Endodermal cell (in vitro differentiated cells): ENCODE measurements at places on chromosomes 13 and 19.
A peak's percentile ranks its signal among the peaks of the same experiment; 100 is the strongest.

GRCh38 chr19:538641-539428 is 5.0 kb upstream of the GZMM start:
- no peak for DNase-seq
- H3K4me3 ChIP-seq = no peak overlapping the region
- peaks cover 27% of the 10 kb centered on the region for H3K36me3 ChIP-seq
- H3K4me1 ChIP-seq = peaks cover 3% of the 10 kb centered on the region
- H3K27ac ChIP-seq = no peak overlapping the region

GRCh38 chr19:32570081-32570785 is 10.8 kb upstream of the PDCD5 start:
- DNase-seq = peak; percentile 86
- H3K4me1 ChIP-seq = no peaks in the 10 kb centered on the region
- no peaks in the 10 kb centered on the region for H3K27me3 ChIP-seq
- H3K36me3 ChIP-seq = no peaks in the 10 kb centered on the region
- H3K27ac ChIP-seq = no peak overlapping the region

GRCh38 chr19:710767-711166 is 2.0 kb downstream of the PALM start:
- DNase-seq = no peak
- H3K27me3 ChIP-seq = no peaks in the 10 kb centered on the region
- H3K36me3 ChIP-seq = no peaks in the 10 kb centered on the region
- no peaks in the 10 kb centered on the region for H3K4me1 ChIP-seq
- peak overlapping the region; percentile 45 for H3K4me3 ChIP-seq

DNA sequence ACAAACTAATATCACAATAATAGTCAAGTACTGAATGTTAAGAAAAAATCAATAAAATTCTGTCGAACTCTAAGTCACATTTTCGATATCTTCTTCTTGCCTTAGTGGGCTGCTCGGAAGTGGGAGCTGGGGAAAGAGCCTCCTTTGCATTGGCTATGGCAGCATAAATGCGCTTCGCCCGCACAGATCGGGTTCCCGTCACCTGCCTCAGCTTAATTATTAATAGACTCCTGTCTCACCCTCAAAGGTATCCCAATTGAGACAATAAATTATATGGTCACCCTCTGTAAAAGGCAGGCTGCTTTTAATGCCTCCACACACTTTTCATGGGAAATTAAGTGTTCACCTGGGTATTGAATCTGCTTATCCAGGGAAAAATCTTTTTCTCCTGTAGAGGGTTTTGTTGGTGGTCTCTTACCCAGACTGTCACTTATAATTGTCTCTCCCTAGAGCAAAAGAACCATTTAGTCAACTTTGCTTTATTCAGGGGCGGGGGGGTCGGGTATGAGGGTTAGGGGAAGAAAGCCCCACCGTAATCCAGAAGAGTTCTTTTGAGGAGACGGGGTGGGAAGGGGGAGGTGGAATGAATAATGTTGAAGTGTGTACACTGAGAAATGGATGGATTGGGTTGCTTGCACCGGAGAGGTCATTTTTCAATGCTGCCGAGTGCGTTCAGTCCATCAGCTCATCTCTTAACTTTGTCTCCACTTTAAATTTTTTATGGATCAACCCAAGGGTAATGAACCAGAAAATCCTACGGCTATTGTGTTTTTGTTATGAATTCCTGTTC is 682.6 kb upstream of the SGCG start:
- H3K27ac ChIP-seq = no peak overlapping the region
- H3K27me3 ChIP-seq = no peaks in the 10 kb centered on the region

DNA sequence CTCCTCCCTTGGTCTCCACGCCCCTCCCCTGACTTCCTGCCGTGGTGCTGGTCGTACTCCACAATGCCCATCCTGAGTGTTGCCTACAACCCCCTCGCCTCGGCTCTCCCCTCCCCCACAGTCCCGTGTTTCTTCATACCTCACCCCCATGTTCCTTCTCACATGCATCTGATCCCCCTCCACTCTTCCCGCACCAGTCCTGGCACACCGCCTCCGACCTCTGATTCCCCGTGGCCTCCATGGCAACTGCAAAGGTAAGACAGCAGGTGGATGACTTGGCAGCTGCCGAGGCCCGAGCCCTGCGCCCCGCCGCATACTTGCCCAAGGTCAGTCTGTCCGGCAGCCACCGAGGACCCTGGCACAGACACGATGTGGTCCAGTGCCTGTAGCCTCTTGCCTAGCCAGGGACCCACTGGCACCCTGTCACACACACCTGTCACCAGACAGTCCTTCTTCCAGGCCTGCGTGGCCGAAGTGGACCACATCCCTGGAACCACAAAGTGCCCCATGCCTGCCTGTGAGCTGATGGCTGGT is 16.1 kb upstream of the SDHAF1 start:
- no peak overlapping the region for H3K4me3 ChIP-seq
- H3K27me3 ChIP-seq = peaks cover 14% of the 10 kb centered on the region
- no peaks in the 10 kb centered on the region for H3K36me3 ChIP-seq
- H3K27ac ChIP-seq = no peak overlapping the region
- DNase-seq = no peak
